ENCODE measurements at places on chromosomes 5 and 9.

DNA sequence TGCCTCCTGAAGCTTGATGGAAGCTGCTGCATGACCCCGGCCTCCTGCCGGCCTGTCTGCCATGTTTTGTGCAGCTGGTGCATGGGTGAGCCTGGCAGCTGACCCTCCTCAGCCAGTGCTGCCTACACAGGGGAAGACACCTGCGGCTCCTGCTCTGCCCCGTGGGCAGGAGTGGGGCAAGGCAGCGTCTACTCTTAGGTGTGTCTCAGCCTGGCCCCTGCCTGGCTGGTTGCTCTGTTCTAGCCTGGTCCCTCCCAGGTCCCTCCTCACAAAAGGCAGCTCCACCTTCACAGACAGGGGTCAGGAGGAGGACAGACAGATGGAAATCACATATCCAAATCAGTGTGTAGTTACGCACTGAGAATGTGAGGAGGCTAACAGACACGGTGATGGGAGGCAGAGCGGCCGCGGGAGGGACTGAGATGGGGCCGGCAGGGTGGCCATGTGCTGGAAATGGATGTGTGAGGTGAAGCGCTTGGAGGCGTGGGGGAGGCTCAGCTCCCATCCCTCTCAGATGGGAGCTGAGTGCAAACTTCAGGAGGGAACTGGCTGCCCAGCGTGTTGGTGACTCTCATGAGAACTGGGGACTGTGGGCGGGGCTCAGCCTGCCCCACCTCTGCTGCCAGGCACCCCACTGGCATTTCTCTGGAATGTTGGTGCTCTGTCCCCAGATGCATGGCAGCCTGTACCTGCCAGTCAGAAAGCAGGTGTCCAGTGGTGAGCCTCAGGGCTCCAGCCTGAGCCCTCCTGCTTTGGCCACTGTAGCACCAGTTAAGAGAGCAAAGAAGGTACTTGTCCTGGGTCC is 43.4 kb downstream of the PPARGC1B start:
- no peak for DNase-seq

GRCh38 chr5:7000310-7000709 is 287.1 kb downstream of the TENT4A start:
- no peak for DNase-seq

- DNase-seq = no peak
Measured at GRCh38 chr5:31990701-31991110, 183.4 kb downstream of the GOLPH3 start.

DNA sequence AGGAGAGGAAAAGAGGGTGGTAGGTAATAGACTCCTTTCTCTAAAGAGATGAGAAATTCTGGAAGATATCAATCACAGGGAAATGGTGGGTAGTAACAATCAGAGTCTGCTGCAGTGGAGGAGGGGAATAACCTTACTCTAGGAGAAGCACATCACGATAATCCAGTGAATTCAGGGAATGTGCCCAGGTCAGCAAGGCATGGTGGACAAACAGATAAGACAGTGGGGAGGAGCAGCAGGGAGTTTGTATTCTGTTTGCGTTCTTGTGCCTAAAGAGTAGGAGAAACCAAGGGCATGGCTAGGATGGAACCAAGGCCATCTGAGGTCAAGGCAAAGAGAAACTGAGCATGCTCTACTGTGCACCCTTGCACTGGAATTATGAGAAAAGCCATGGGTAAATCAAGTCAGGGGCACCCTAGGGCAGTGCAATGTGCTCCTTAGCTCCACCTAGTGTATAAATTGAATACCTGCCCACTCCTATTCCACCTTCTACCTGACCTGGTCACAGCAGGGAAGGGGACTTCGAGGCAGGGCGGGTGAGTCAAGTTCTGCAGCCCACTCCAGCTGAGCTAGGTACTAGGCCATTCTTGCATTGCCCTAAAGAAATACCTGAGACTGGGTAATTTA is 31.6 kb downstream of the RETREG1 start:
- no peak for DNase-seq

DNA sequence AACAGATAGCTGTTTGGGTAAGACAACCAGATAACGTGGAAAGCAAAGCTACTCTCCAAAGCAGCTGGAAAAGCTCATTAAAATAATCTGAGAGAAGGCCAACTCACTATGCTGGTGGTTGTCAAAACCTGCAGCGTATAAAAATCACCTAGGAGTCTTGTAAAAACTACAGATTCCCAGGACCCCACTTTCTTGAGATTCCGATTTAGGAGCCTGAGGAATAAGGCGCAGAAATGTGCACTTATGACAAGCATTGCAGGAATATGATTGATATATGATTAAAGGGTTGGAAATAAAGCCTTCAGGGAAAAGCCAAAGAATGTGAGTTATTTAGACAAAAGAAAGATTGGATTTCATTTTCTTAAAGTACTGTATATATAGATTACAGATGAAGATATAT is 285.0 kb upstream of the PTGER4 start:
- DNase-seq = no peak

DNA sequence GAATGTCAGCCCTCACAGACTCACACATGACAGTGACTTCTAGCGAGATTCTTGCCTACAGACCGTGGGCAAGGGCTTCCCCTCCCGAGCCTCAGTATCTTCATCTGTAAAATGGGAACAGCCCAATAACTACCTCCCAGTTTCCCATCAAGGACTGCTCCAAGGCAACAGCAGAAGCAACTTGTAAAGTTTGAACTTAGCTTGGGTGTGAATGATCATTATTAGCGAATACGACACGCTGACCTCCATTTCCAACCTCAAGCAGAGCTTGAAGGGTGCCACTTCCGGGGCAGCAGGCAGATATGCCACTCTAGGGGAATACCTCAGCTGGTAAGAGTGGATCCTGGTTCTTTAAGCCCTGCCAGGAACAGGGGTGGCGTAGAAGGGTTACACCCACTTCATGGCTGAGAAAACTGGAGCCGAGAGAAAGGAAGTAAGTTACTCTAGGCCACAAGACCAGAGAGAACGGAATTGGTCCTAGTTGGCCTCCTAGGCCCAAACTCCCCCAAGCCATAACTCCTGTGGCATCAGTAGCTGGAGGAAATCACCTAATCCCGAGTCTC is 2.0 kb downstream of the RNF44 start:
- DNase-seq = peak; percentile 48

- DNase-seq = no peak
Measured at GRCh38 chr5:134997015-134997414, 29.3 kb downstream of the CATSPER3 start.

- no peak for DNase-seq
Measured at GRCh38 chr9:129864991-129865647, 29.9 kb downstream of the USP20 start.

DNA sequence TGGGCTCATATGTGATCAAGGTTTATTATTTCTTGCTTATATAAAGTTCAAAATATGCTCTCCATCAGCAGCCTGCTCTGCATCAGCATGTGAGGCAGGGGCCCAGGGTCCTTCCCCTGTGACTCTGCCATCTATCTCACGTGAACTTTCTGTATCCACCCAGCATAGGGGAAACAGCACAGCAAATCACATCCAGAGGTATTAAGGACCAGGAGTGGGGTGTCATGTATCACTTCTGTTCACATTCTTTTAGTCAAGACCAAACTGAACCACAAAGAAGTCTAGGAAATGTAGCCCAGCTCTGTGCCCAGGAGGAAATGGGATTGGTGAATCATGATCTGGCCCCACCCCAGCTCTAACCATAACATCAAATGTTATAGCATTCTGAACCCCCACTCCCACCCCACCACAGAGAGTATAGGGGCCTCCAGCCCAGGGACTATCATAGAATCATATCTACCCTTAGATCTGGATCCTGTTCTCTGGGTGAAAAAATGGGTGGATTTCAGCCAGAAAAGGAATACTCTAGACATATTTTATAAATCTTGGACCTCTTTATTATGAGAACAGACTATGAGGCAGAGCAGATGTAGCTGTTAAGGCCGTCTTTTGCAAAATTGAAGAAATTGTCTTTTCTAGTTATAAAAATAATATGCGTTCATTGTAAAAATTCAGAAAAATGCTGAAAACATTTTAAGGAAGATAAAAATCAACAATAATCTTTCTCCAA is 473.7 kb downstream of the ARHGEF28 start:
- DNase-seq = no peak

DNA sequence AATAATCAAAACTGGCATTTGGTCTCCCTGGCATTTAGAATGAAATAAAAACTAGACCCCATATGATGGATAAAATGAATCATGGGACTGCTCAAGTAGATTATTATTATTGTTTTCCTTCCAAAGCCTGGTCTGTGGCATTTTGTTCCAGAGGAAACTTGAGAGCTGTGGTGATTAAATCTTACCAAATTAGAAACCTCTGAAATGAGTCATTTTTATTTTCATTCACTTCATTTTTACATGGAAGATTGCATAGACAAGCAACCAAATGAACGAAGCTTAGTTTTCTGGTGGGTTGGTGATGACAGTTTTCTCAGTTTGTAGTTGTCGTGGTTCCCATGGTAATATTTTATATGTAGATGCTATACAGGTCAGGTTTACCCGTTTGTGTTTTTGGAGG is 23.4 kb downstream of the PAM start:
- DNase-seq = no peak
